ENCODE measurements at places on chromosomes 4 and X.

DNA sequence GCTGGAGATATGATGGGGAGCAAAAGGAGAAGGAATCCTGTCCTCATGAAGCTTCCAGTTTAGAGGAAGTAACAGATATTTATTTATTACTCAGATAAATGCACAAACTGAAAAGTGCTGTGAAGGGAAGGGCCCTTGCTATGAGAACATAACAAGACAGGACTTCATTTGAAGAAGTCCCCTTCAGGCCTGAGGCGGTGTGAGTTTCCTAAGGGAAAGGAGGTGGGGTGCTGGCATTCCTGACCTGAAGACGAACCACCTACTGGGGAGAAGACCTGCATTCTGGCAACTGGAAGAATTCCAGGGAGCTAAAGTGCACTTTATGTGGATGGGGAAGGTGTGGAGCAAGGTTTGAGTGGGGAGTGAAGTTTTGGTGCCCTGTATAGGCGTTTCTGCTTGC is 15.9 kb upstream of the SPARCL1 start:
- DNase-seq = no peak

DNA sequence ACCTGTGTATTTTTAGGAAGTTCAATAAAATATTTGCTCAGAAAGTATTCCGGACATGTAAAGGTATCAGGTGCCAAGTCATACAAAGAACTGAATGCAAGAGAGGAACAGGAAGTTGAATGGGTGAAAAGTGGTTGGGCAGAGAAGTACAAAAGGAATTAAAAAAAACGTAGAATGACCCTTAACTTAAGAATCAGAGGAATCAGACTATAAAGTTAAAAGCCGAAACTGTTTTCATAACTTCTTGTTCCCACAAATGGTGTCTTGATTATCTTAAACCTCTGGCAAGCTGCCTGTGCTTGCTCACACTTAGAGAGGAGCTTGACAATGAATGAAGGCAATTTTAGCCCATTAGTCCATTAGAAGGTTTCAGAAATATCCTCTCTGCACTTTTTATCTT is 81.6 kb upstream of the HHIP start:
- no peak for DNase-seq

- peak; percentile 19 for DNase-seq
These were observed 106.3 kb downstream of the LINC00632 start for GRCh38 chrX:140815868-140816267.

GRCh38 chr4:103197765-103198110 is 405 bp downstream of the CENPE start:
- no peak for DNase-seq

GRCh38 chrX:6169407-6169806 is 59.3 kb downstream of the NLGN4X start:
- DNase-seq = no peak

DNA sequence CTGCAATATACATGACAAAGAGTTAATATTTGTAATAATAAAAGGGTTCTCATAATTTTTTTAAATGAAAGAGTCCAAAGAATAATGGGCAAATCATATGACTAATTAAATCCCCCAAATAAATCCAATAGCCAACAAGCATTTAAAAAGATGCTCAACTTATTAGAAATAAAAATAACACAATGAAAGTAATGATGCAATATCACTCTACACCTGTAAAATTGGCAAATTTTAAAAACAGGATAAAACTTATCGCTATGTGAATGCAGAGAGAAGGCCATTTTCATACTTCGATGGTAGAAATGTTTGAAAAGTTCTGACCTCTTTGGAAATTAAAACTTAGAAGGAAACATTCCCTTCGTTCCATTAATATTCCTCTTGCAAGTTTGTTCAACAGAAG is 1.9 kb downstream of the F8 start:
- DNase-seq = no peak

DNA sequence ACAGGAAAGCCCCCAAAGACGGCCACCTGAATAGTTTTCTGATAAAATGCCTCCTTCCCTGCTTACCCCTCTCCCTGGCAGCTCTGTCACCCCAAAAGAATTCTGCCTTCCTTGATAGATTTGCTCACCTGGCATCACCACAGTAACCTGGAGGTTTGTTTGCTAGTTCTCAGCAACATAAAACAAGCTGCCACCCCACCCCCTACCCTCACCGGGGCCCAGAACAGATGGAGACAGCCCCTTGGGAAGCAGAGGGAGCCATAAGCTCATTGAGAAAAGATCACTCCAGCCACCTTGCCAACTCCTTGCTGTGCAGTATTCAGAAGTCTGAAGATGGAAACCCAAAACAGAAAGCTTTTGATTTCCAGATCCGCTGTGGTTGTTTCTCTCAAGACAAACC is 108.6 kb downstream of the DHX15 start:
- no peak for DNase-seq

DNA sequence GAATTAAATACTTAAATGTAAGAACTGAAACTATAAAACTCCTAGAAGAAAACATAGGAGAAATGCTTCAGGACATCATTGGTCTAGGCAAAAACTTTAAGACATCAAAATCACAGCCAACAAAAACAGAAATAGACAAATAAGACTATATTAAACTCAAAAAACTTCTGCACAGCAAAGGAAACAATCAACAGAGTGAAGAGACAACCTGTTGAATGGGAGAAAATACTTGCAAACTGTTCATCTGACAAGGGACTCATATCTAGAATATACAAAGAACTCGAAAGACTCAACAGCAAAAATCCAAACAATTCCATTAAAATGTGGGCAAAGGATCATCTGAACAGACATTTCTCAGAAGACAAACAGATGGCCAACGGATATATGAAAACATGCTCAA is 16.2 kb upstream of the DSPP start:
- no peak for DNase-seq

DNA sequence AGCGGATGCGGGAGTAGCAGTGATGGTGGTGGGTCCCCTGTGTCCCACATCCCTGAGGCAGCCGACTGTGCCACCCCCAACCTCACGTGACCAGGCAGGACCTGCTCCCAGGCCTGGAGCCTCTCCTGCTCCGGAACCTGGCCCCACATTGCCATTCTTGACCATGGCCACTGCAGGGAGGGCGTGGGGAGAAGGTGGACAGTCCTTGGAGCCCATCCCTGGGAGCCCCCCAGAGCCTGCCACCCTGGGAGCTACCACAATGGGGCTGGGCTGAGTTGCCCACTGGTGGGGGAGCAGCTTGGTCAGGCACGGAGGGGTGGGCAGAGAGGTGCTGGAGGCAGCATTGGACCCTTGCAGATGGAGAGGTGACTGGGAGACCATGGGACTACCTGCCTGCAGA is 36.8 kb downstream of the TMPRSS11A start:
- DNase-seq = no peak

GRCh38 chr4:6909970-6910339 is 329 bp downstream of the TBC1D14 start:
- peak; percentile 56 for DNase-seq

- no peak for DNase-seq
These were observed 258.2 kb downstream of the PPP1R2C start for GRCh38 chrX:42519666-42520231.

DNA sequence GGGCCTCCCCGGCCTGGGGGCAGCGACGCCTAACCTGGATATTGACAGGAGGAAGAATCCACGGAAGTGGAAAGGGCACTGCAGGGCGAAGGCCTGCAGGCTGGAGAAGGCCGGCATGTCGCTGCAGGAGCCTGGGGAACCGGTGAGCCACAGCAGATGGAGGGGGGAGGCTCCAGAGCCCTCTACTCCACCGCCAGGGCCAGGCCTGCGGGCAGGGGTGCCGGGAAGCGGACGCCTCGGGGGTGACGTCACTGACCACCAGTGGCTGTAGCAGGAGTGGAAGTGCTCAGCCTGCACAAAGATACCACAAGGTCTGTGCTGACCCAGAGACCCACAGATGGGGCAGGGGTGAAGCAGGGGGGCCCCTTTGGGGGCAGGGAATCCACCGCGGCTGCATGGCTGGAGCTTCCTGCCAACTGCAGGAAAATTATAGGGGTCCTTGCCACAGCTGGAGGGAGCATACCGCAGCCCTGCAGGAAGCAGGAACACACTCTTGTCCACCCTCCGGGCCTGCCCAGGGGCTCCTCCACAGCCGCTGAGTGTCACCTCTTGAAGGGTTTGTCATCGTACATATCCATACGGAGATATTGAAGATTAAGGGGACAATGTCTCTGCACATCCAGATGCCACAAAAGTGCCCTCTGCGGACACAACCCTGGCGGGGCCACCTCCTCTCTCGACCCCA is 7.6 kb upstream of the HTRA3 start:
- DNase-seq = no peak

- no peak for DNase-seq
These were observed 99.7 kb downstream of the FIP1L1 start for GRCh38 chr4:53477038-53477565.

DNA sequence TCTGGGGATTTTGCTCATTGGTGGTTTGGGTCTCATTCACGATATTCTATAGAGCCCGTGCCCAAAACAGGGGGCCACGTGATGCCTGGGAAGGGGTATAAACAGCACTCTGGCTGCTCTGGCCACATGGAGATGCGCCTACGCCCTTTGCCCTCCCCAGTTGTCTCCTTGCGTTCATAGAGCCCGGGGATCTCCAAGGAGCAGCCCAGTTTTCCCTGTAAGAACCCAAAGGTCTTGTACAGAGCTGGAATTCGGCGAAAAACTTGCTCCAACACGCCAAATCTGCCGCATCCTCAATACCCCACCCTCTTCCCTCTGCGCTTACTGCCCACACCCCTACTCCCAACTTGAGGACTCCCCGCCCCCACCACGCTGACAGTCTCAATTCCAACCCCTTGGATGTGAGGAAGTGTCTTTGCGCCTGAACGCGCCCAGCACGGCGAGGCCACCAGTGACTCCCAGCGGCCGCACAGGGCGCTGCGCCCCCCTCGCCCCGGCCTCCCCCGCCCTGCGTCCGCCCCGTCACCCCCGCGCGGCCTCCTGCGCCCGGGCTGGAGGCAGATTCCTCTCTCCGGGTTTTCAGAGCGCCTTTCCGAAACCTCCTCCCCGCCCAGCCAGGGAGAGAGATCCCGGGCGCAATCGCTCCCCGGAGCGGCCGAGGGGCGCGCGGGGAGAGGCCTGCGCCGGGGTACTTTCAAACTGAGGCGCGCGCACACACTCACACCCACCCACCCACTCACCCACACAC is at the start of gene NHS:
TSS of gene NHS (plus strand) at position 582 of the 748 bp plus-strand sequence. CDS start 558 bp downstream, outside the sequence.
- no peak for DNase-seq

DNA sequence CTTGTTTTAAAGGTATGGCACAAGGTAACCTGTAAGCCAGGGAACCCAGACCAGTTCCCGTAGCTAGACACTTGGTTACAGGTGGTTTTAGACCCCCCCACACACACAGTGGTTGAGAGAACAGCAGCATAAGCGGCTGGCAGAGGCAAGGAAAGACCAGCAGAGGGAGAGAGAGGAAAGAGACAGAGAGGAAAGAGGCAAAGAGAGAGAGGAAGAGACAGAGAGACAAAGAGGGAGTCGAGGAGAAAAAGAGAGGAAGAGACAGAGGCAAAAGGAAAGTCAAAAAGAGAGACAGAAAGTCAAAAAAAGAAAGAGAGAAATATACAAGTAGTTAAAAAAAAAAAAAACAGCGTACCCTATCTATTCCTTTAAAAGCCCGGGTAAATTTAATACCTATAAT is 19.5 kb upstream of the PCSK1N start:
- DNase-seq = peak; percentile 43

GRCh38 chrX:148371291-148371690 is 129.1 kb upstream of the AFF2 start:
- DNase-seq = no peak

DNA sequence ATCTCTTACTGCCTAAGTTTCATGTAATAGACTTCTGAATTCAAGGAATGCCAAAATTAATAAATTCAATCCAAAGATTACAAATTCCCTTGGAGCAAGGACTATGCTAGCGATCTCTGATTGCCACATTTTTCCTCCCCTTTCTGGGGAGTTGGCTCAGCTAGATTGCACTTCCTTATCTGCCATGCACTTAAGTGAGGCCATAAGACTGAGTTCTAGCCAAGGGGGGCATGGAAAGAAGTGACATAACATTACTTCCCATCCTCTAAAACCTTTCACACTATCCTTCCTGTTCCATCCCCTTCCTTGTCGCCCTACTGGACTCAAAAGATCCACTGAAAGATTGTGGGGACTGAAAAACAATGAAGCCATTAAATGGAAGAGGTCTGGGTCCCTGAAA is 53.8 kb upstream of the TXK start:
- no peak for DNase-seq

DNA sequence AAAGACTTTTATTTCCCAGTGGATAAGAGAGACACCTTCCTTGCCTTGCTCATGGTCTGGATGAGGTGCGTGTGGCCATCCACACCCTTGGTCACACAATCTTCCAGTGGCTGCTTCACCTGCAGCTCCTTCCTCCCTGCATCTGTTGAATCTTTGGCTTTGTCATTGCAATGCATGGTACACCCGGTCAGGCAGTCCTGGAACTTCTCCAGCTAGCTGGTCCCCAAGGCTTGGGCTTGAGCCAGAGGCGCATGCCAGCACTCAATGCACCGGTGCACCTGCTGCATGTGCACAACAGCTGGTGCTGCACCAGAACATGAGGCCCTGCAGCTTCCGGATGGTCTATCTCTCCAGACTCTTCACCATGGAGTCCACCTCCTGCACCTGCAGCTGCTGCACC is 31.7 kb downstream of the SCML1 start:
- DNase-seq = no peak

- DNase-seq = peak; percentile 60
These were observed 104.6 kb downstream of the DTHD1 start for GRCh38 chr4:36385951-36386571.

- DNase-seq = no peak
These were observed 3.8 kb downstream of the ANKRD50 start for GRCh38 chr4:124708517-124709300.

GRCh38 chrX:19889582-19890342 is 2.4 kb upstream of the SH3KBP1 start:
- peak; percentile 30 for DNase-seq

DNA sequence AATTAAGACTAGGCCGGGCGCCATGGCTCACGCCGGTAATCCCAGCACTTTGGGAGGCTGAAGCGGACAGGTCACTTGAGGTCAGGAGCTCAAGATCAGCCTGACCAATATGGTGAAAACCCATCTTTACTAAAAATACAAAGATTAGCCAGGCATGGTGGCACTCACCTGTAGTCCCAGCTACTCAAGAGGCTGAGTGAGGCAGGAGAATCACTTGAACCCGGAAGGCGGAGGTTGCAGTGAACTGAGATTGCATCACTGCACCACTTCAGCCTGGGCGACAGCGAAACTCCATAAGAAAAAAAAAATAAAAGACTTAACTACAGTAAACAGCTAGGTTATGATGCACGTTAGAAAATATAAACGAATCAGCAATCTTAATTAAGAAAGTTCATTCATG is 216.0 kb upstream of the TEX13C start:
- DNase-seq = no peak

- no peak for DNase-seq
These were observed 2351.4 kb downstream of the PCDH7 start for GRCh38 chr4:33071535-33071934.

GRCh38 chr4:161760008-161760407 is 403.8 kb downstream of the FSTL5 start:
- no peak for DNase-seq

All from activated naive CD4-positive, alpha-beta T cell treated with anti-CD3 and anti-CD28 coated beads, Interleukin-2, amount 10 ng/mL, durations not matched to agents 7 days and 5 days (primary cell).